Sciatic nerve (tissue), 2 donors: ENCODE measurements at places on chromosomes 2 and 18. TPM values are rescaled to one million over a fixed set of nuclear protein-coding genes. Genes with fewer than 3 reads are reported as not detected.

- no peak for DNase-seq
These were observed 2.6 kb upstream of the NEUROD1 start for GRCh38 chr2:181682795-181683517.

Gene UNC80
- 0.22 TPM for total RNA-seq

DNA sequence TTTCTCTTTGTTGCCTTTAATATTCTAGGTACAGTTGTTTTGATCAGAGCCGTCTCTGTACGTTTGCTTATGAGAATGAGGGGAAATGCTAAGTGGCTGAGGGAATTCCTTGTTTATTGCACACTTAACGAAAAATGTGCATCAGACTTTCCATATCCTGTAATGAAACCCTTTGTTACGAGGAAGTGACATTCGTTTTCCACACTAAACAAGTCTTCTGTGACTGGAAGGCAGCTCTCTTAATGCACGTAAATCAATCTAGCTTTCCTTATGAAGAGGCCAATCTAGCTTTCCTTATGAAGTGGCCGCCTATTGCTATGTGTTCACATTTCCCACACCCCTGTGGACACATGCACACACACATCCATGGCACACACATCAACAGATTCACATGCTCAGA is 186.2 kb downstream of the SNTG2 start:
- DNase-seq = no peak

GRCh38 chr2:215780907-215781685 is 232.3 kb downstream of the MREG start:
- DNase-seq = no peak

DNA sequence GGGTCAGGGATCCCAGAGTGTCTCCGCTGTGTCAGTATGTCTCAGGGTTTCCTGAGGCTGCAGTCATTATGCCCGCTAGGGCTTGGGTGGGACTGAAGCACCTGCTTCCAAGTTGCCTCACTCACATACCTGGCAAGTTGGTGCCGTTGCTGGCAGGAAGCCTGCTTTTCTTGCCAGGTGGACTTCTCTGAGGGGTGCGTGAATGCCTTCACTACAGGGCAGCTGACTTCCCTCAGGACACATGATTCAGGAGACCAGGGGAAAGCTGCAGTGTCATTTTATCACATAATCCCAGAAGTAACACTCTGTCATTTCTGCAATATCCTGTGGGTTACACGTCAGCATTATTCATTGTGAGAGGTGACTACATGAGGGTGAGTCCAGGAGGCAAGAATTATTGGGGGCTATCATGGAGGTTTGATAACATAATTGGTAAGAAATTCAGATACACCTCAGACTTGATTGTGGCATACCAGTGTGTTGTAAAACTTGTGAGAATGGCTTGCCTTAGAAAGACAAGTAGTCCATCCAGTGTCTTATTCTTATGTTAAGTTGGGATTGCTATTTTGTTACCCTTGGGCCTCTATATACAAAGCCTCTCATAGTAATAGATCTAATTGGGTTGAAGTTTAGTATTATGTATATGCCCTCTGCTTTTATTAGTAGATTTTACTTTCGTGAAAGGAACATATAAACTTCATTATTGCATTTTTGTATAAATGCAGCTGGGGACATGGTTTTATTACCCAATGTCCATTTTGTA is 44.1 kb downstream of the NEDD4L start:
- no peak for DNase-seq

Gene REG1B
- 2.3 TPM for total RNA-seq

Gene MTX2
- 22.8 TPM for total RNA-seq

- DNase-seq = no peak
These were observed 205.1 kb downstream of the ARL4C start for GRCh38 chr2:234291765-234292204.

Gene VPS4B
- total RNA-seq = 60.4 TPM

Gene POTEC
- not detected for total RNA-seq

Gene PARD6G
- total RNA-seq = 11.2 TPM

GRCh38 chr2:179031731-179032408 is 18.1 kb downstream of the CCDC141 start:
- DNase-seq = no peak

Gene ANTXR1
- 89.9 TPM for total RNA-seq

DNA sequence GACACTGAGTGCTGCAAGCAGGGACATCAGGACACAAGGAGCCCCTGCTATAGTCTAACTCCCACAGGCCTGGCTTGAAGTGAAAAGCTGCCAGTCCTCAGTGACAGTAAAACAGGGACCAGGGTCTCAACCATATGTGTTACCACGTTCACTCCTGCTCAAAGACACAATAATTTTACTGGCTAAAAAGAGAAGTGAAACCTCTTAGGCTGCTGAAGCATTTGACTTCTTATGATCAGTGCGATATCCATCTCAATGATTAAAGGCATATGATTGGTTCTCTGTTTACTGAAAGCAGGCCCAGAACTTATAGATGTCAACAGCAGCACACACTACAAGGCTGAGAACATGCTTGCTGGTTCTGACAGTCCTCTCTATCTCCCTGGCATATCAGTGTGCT is 129.8 kb upstream of the LMAN1 start:
- no peak for DNase-seq
